Caco-2 (cell line): ENCODE measurements at places on chromosomes 16 and 17.

DNA sequence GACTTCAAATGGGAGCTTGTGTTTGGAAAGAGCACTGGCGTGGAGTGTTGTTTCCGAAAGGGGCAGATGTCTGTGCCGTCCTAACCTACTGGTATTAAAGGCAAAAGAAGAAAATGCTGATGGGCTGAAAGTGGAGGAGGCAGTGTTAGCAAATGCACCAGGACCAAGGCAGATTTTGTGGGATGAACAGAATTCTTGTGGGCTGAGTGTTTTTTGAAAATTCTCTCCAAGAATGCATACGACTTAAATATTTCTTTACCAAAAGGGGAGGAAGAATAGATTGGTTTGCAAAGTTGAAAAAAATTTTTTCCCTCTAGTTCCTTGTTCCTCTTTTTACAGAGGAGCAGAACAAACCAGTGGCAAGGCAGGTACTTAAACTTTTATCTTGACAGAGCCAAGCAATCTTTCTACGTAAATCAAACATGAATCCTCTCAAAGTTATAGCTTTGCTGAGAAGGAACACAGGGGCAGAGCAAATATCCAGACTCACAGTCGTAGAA, 16.8 kb downstream of the MARCHF10 start:
- DNase-seq = no peak

- DNase-seq = peak; percentile 85
These were observed 1.2 kb downstream of the QPRT start for GRCh38 chr16:29680180-29680598.

- DNase-seq = no peak
These were observed 54.1 kb downstream of the B9D1 start for GRCh38 chr17:19308398-19308797.

GRCh38 chr17:76223802-76224201, 16.5 kb downstream of the RNF157 start:
- no peak for DNase-seq

DNA sequence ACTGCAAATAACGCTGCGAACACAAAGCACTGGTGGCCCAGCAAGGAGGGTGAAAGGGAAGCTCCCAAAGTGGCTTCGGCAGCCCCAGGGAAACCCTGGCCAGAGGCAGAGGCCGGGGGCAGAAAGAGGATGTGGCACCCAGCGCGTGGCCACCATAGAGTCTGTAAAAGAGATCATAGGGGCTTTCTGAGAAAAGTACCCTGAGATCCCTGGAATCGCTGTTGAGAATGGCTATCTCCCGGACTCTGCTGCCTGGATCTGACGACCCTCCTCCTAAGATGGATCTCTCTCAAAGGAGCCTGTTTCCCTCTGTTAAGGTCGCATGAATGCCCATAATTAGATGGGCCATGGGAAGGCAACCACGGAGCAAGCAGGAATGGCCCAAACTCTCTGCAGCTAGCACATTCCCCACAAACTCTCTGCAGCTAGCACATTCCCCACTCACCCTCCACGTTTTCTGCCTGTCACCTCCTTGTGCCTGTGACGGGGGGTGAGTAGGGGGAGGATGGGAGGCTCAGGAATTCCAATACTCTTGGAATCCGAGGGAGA, 364.4 kb downstream of the XYLT1 start:
- DNase-seq = no peak

DNA sequence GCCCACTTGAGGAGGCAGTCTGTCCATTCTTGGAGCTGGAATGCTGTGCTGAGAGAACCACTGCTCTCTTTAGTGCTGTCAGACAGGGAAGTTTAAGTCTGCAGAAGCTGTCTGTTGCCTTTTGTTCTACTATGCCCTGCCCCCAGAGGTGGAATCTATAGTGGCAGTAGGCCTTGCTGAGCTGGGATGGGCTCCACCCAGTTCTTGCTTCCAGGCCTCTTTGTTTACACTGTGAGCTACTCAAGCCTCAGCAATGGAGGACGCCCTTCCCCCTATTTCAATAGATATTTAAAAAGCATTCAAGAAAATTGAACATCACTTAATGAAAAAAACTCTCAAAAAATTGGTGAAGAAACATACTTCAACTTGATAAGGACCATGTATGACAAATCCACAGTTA, 313.5 kb downstream of the PHKB start:
- peak; percentile 34 for DNase-seq

DNA sequence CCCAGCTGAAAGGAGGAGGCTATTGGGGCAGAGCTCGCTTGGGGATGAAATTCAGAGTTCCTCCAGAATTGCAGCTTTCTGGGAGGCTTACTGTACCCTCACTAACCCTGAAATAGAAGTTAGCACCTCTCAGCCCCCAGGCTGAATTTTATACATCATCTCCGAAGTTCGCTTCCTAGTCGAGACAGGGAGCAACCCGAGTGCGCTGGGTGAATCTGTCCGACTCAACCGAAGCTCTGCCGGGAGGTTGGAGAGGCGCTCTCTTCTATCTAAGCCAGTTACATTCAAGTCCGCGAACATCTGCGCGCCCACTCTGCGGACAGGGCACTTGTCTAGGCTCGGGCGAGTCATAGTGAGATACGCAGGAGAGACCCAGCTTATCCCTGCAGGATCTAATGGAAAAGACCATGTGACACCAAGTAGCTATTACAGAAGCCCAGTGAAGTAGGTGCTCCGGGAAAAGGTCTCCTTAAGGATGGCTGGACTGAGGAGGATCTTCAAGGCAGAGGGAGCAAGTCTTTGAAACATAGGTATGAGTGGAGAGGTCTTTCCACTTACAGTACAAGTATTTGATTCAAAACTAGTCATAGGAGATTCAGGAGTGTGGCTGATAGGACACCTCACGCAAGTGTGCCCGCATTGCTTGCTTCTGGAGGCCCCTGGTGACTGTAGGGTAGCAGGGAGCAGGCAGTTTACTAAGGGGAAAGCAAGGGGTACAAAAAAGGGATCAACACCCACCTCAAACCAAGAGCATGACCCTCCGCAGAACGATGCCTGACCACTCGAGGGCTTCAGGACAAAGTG, 646 bp upstream of the HES7 start:
- no peak for DNase-seq

DNA sequence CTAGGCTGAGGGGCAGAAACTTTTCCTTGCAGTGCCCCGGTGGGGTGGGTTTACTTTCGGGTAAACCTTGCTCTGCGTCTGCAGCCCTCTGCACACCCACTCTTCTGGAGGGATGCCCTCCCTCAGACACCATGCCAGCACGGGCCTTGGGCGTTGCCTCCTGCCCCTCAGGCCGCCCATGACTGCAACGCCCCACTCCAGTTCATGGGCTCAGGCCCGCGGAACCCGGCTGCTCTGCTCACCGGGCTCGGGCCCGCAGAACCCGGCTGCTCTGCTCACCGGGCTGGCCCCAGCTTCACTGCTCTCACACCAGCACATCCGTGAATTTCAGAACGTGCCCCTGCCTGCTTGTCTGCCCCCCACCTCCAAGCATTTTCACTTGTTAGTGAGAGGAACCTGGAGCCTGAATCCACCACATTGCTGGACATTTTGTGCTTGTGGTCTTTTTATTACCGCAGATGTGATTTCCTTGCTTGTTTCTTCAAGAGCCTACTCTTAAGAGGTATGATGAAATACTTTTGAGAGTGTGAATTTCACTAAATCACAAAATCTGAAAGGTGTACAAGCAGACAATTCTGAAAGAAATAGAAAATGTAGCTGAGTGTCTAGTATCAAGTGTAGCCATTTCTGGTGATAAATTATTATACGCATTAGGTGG, 130.9 kb downstream of the RPTOR start:
- DNase-seq = no peak

DNA sequence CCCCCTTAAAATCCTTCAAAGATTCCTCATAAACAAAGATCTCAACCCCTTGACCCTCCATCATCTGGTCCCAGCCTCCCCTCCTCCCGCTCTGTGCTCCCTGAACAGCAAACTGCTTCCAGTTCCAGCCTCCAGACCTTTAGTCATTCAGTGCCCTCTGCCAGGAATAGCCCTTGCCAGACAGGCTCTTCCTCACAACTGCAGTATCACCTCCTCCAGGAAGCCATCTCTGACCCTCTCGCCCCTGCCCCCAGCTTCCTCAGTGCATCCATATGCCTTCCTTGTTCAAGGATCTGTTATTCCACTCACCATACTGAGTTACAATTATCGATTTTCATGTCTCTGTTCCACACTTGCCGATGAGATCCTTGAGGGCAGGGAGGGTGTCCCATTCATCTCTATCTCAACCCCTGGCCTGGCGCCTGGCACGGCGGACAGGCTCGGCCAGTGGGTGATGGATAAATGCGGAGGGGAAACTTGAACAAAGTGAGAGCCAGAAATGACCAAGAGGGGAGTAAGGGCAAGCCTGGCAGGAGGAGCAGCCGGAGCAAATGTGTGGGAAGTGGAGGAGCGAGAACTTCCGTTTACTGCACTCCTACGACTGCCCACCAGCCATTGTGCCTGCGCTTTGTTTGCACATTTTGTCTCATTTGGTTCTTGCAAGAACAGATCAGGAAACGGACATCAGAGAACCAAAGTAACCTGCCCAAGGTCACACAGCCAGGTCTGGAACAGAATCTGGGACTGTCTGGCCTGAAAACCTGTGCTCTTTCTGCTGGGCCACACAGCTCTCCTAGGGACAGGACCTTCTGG, 2.0 kb upstream of the NXPH3 start:
- peak; percentile 44 for DNase-seq

DNA sequence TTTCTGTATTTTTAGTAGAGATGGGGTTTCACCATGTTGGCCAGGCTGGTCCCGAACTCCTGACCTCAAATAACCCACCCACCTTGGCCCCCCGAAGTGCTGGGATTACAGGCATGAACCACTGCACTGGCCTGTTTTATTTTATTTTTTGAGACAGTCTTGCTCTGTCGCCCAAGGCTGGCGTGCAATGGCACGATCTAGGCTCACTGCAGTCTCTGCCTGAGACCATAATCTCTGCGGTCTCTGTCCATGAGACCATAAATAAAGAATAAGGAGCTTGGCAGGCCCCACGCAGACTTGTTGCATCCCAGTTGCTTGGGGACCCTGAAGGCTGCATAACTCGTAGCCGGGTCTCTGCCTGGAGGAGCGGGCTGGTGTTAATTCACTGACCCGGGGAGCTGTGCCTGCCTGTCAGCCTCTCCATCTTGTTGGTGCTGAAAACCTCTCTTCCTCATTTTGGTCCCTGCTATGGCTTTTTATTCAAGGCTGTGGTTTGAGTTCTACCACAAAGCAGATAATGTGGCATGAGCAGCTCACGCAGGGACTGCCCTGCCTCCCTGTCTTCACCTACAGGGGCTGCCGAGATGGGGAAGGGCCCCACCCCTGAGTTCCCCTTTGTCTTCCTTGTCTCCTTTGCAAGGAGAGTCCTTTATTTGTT, 82.1 kb downstream of the MSI2 start:
- DNase-seq = no peak

- no peak for DNase-seq
These were observed 505.7 kb upstream of the KIF2B start for GRCh38 chr17:53316988-53317387.

DNA sequence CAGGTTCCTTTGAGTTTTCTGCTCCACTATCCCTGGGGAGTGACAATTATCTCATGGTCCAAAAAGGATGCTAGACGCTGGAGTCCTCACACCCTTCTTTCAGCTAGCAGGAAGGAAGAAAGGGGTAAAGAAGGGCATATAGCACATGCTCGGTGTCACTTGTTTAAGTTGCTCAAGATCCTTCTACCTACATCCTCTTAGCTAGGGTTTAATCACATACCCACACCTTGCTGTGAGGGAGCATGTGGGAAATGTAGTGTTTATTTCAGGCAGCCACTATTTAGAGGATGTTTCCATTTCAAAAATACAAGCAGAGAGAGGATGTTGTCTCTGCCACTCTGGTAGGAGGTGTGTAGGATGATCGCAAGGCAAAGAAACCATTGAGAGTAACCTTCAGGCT, 4.5 kb downstream of the PRKCB start:
- DNase-seq = no peak

GRCh38 chr16:2799205-2799858, 1.1 kb downstream of the PRSS41 start:
- peak; percentile 32 for DNase-seq

- DNase-seq = no peak
These were observed 40.8 kb downstream of the MRTFB start for GRCh38 chr16:14111713-14112538.

GRCh38 chr16:68744744-68745280, 7.7 kb downstream of the CDH1 start:
- DNase-seq = peak; percentile 96

- DNase-seq = peak; percentile 71
These were observed 220.5 kb downstream of the PARN start for GRCh38 chr16:14409563-14409962.

DNA sequence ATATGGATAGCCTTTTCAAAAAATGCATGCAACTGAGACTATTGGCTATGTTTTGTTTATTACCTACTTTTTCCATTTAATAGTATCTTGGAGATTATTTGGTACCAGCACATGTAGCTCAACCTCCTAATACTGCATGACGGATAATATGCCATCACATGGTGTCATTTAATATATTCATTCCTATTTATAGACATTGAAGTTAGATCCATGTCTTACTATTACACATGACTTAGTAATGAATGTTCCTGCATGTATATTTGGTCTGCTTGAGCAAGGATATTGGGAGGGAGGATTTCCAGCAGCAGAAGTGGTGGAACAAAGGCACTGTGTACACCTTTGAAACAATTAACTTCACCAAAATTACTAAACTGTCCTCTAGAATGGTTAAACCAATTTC, 561.3 kb downstream of the WWOX start:
- no peak for DNase-seq

GRCh38 chr16:26019381-26020242, 327.9 kb downstream of the HS3ST4 start:
- no peak for DNase-seq

DNA sequence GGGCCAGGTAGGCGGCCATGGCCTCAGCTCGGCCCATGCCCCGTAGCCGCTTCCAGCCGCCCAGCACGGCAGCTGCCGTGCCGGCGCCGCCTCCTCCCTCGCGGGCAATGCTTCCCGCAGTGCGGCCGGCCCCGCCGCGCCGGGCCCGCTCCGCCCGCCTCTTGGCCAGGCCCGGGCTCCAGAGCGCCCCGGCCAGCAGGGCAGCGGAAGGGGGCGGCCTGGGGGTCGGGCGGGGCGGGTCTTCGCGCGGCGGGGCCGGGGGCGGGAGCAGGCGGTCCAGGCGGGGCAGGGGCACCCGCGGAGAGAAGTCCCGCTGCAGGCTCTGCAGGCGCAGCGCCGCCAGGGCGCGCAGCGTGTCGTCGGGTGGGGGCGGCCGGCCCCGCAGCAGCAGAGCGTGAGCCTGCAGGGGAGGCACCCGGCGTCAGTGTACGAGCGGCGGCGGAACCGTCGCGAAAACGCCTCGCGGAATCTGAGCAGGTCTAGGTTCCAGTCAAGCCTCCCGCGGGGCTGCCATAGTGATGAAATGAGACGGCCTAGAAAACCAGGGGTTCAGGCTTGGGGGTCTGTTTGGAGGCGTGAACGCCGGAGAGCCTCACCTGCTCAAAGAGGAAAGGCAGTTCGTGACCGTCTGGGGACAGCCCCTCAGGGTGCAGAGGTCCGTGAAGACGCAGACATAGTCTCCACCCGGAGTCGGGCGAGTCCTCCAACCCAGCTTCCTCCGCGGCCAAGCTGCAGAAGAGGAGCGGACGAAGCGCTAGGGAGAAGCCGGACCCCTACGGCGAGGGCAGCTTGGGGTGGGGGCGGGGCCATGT, 6.6 kb downstream of the PLEKHH3 start:
- DNase-seq = no peak
